ENCODE measurements at places on chromosomes 11 and 22.

DNA sequence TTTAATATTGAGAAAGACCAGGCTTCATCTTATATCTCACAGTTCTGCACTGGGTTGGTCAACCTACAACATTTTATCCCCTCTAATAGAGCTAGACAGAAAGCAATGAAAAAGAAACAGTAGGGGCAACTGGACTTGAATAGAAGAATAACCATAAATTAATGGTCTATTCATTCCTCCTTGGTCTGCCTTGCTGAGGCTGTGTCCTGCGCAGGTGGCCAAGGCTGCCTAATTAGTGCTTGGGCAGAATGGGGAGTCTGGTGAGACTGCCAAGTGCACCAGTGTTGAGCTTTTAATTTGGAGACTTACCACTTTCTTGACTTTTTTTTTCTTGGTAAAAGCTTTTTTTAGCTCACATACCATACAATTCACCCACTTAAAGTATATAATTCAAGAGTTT lies 35.0 kb upstream of the SPON1 start:
- no peak overlapping the region for H3K4me3 ChIP-seq
- H3K27me3 ChIP-seq: no peaks in the 10 kb centered on the region
- DNase-seq: no peak
- no peak overlapping the region for H3K27ac ChIP-seq
- no peaks in the 10 kb centered on the region for H3K36me3 ChIP-seq

- no peak overlapping the region for H3K4me3 ChIP-seq
- H3K4me1 ChIP-seq: no peaks in the 10 kb centered on the region
- DNase-seq: no peak
- no peaks in the 10 kb centered on the region for H3K36me3 ChIP-seq
- H3K27me3 ChIP-seq: no peaks in the 10 kb centered on the region
Observed at GRCh38 chr11:57903441-57904123, 120.1 kb upstream of the OR9Q1 start.

- no peaks in the 10 kb centered on the region for H3K27me3 ChIP-seq
- H3K4me1 ChIP-seq: peaks cover 44% of the 10 kb centered on the region
- DNase-seq: peak; percentile 74
- no peak overlapping the region for H3K4me3 ChIP-seq
Observed at GRCh38 chr11:67286621-67287333, 2.3 kb upstream of the ANKRD13D start.

DNA sequence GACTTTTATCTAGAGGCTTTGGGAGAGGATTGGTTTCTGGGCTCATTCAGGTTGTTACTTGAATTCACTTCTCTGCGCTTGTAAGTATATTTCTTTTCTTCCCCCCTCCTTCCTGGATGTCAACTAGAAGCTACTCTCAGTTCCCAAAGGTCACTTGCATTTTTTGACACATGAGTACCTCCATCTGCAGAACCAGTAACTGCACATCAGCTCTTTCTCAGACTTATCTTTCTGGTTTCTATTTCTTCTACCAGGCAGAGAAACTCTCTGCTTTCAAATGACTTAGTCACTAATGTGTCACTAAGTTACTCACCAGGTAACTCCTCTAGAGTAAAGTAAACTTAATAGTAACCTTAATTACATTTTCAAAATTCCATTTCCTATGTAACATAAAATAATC lies 773.0 kb upstream of the LUZP2 start:
- no peak for DNase-seq
- H3K36me3 ChIP-seq: no peaks in the 10 kb centered on the region
- no peak overlapping the region for H3K4me3 ChIP-seq
- no peaks in the 10 kb centered on the region for H3K27me3 ChIP-seq
- H3K27ac ChIP-seq: no peak overlapping the region

DNA sequence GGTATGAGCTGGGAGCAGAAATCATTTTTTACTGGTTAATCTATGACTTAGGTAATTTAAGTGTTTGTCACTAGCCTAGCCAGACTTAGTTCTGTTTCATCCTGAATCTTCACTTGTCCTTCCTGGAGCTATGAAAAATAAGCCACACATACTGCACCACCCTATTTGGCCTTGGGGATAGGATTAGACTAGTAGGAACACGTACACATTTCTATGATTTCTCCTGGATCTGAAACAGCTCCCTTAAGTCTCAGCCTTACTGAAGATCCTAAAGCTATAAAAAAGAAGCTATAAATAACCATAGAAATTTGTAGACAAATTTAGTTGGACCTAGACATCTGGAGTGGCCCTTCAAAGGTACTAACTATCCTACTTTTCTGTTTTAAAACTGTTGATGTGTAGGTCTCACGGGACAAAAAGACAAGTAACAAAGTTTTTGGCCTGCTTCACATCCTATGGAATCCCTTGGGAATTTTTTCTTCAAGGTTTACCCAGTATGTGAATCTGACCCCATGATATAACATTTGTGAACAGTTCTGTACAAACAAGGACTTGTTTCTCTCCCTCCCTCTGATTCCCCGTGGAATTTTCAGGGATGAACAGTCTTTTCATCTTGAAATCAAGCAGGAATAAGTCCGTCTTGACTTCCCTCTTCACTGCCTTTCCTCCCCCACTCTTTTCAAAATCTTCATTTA lies 275.0 kb downstream of the FAM76B start:
- H3K27ac ChIP-seq: no peak overlapping the region
- H3K4me3 ChIP-seq: no peak overlapping the region
- no peak for DNase-seq
- no peaks in the 10 kb centered on the region for H3K4me1 ChIP-seq
- no peaks in the 10 kb centered on the region for H3K36me3 ChIP-seq

GRCh38 chr11:19422276-19422675 lies 181.5 kb upstream of the E2F8 start:
- H3K27ac ChIP-seq: no peak overlapping the region
- no peak overlapping the region for H3K4me3 ChIP-seq
- no peak for DNase-seq
- no peaks in the 10 kb centered on the region for H3K4me1 ChIP-seq
- H3K27me3 ChIP-seq: no peaks in the 10 kb centered on the region

DNA sequence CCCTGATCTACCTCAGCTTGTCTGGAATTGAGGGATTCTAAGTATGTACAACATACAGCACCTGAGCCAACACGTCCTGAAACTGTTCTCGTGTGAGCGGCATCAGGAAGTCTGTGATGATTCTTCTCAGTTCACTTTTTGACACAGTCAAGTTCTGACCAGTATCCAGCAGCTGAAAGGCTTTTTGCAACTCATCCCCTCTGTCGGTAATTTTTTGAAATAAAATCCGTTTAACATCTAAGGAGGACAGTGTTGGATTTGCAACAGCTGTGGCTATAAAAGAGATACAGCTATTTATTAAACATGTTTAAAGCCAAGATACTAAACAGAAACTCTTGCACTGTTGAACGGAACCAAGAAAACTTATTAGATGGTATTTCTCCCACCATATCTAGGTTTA lies 39.3 kb downstream of the EFCAB6 start:
- H3K27ac ChIP-seq: no peak overlapping the region
- no peak for DNase-seq
- no peak overlapping the region for H3K4me3 ChIP-seq

DNA sequence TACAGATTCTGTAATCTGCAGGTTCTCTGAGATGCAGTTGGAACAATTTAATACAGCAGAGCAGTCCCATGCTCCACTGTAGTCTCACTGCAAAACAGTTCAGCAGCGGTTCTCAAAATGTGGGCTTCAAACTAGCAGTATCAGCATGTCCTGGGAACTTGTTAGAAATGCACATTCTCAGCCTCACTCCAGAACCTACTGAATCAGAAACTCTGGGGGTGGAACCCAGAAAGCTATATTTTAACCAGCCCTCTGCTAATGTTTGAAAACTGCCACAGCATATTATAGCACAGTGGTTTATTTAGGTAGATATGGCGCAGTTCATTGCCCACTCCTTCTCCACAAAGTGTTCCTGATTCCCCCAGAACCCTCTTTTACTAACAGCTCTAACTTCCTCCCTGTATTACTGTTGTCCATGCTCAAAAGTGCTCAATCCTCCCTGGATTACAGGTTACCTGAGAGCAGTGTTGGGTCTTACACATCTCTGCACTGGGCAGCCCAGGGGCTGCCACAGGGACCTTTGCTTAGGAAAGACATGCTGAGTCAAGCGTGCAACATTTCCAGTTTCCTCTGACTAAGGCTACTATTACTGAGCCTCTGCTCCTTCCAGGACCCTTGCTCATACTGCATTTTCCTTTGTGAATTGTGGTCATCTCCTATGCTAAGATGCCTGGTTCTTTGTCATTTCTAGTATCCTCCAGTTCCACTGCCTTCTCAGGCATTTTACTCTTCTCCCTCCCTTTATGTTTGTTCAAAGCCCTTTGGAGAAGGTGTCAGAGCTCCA lies 7.7 kb upstream of the DGAT2 start:
- H3K27ac ChIP-seq: no peak overlapping the region
- no peak overlapping the region for H3K4me3 ChIP-seq
- H3K27me3 ChIP-seq: no peaks in the 10 kb centered on the region
- H3K4me1 ChIP-seq: no peaks in the 10 kb centered on the region
- no peaks in the 10 kb centered on the region for H3K36me3 ChIP-seq

DNA sequence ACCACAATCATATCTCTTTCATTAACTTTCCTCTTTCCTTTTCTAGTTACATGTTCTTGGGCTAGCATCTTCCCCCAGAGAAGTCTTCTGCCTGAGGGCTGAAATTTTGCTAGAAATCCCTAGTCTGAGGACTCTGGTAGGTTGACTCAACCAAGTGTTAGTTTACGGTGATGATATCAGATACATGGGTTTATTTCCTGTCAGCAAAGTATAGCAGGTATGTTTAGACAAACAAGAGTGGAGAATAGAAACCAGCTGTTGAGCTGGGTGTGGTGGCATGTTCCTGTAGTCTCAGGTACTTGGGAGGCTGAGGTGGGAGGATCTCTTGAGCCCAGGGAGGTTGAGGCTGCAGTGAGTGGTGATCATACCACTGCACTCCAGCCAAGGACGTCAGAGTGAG lies 11.2 kb downstream of the FOLR1 start:
- no peaks in the 10 kb centered on the region for H3K27me3 ChIP-seq
- H3K27ac ChIP-seq: no peak overlapping the region
- H3K36me3 ChIP-seq: no peaks in the 10 kb centered on the region
- no peaks in the 10 kb centered on the region for H3K4me1 ChIP-seq
- H3K4me3 ChIP-seq: no peak overlapping the region
- DNase-seq: no peak

GRCh38 chr11:74321487-74322188 lies 10.2 kb upstream of the P4HA3 start:
- no peak for DNase-seq
- H3K4me1 ChIP-seq: peaks cover 51% of the 10 kb centered on the region
- peak overlapping the region; percentile 5 for H3K27ac ChIP-seq
- H3K36me3 ChIP-seq: no peaks in the 10 kb centered on the region

GRCh38 chr11:11027288-11027687 lies 169.4 kb upstream of the ZBED5 start:
- no peaks in the 10 kb centered on the region for H3K36me3 ChIP-seq
- H3K4me3 ChIP-seq: no peak overlapping the region
- DNase-seq: no peak
- H3K27me3 ChIP-seq: no peaks in the 10 kb centered on the region
- no peaks in the 10 kb centered on the region for H3K4me1 ChIP-seq
- H3K27ac ChIP-seq: no peak overlapping the region

- no peak overlapping the region for H3K4me3 ChIP-seq
- H3K4me1 ChIP-seq: no peaks in the 10 kb centered on the region
- H3K27me3 ChIP-seq: no peaks in the 10 kb centered on the region
- H3K27ac ChIP-seq: no peak overlapping the region
Observed at GRCh38 chr11:125768336-125769046, 10.1 kb downstream of the PATE2 start.

GRCh38 chr11:116696381-116696941 lies 76.3 kb downstream of the BUD13 start:
- no peaks in the 10 kb centered on the region for H3K4me1 ChIP-seq
- H3K36me3 ChIP-seq: no peaks in the 10 kb centered on the region
- H3K27ac ChIP-seq: no peak overlapping the region
- no peak overlapping the region for H3K4me3 ChIP-seq

DNA sequence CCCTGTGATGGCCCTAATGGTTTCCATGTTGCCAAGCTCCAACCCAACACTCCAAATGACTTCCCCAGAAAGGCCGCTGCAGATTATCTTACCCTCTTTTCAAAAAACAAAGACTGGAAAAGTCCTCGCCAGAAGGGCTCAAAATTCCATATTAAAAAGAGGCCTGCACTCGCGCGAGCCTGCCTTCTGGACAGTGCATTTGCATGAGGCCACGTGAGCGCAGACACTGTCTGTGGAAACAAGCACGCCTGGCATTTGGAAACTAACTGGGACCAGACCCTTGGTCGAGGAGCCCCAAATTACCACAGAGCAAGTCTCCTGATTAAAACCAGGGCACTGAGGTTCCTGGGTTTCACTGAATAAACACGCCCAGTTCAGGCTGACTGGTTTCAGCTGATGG lies 42.9 kb downstream of the ABTB2 start:
- peak overlapping the region; percentile 10 for H3K27ac ChIP-seq
- DNase-seq: no peak
- no peaks in the 10 kb centered on the region for H3K27me3 ChIP-seq
- H3K36me3 ChIP-seq: no peaks in the 10 kb centered on the region
- H3K4me3 ChIP-seq: no peak overlapping the region

DNA sequence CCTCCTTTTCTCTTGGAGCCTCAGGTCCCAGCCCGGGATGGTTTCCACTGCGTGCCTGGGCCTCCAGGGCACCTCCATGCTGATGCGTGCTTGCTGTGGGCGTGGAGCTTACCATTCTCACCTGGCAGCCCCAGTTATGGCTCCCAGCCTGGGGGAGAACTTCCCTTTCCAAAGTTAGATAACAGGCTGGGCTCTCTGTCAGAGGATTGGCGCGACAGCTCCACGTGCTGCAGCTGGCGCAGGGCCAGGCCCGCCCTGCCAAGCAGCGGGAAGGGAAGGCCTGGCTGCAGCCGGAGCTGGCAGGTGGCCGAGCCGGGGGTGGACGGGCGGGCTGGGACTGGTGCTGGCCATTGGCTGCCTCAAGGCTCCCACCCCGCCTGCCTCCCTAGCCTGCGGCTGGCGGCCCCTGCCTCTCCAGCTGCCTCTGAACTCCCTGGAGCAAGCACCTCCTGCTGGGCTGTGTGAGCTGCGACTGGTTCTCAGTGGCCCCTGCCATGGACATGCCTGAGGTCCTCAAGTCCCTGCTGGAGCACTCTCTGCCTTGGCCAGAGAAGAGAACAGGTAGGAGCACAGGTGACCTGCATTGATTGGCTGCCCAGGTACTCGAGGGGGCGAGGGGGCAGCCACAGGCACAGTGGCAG lies 14.6 kb upstream of the TEF start:
- H3K27me3 ChIP-seq: no peaks in the 10 kb centered on the region
- peaks cover 51% of the 10 kb centered on the region for H3K4me1 ChIP-seq
- peak; percentile 99 for DNase-seq
- no peaks in the 10 kb centered on the region for H3K36me3 ChIP-seq
- H3K27ac ChIP-seq: peak overlapping the region; percentile 83
- H3K4me3 ChIP-seq: peak overlapping the region; percentile 57

DNA sequence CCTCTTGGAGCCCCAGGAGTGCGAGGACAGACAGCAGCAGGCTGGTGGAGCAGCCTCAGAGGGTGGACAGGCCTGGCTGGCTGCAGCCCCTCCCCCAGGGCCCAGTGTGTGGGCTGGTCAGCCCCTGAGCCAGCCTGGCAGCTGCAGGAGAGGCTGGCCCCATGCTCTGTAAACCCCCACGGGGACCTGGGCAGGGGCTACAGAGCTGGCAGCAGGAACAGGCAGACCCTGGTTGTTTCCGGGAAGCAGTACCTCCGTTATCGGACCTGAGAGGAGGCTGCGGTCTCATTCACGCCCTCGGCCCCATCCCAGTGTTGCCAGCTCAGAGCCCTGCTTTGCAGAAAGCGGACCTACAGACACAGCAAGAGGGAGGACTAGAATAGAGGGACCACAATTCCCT lies 38.5 kb upstream of the COMT start:
- no peak overlapping the region for H3K4me3 ChIP-seq
- no peak for DNase-seq
- H3K36me3 ChIP-seq: no peaks in the 10 kb centered on the region
- no peak overlapping the region for H3K27ac ChIP-seq

GRCh38 chr11:33362051-33362910 lies 105.1 kb downstream of the HIPK3 start:
- no peaks in the 10 kb centered on the region for H3K4me1 ChIP-seq
- H3K4me3 ChIP-seq: no peak overlapping the region
- no peak for DNase-seq
- no peak overlapping the region for H3K27ac ChIP-seq

Data from sigmoid colon (tissue), 7 donors.